ENCODE measurements at places on chromosomes 12 and 14. TPM values are rescaled to one million over a fixed set of nuclear protein-coding genes. Genes with fewer than 3 reads are reported as not detected.

DNA sequence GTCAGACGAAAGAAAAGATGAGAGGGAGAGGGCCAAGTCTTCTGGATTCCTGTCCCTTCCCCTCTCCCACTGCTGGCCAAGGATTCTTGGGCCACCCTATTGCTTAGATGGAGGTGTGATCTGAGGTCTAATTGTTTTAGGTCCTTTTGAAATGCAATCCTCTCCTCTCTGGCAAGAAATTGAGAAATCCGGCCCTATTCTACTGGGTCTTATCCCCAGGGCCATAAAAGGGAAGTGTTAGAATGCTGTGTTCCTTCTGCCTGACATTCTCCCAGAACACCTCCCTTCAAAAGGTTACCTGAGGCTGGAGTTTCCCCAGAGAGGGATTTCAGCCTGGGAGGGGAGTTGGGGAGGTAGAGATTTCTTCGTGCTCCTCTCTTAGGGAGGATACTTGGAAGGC lies 4.4 kb downstream of the WNT5B start:
- DNase-seq = no peak

DNA sequence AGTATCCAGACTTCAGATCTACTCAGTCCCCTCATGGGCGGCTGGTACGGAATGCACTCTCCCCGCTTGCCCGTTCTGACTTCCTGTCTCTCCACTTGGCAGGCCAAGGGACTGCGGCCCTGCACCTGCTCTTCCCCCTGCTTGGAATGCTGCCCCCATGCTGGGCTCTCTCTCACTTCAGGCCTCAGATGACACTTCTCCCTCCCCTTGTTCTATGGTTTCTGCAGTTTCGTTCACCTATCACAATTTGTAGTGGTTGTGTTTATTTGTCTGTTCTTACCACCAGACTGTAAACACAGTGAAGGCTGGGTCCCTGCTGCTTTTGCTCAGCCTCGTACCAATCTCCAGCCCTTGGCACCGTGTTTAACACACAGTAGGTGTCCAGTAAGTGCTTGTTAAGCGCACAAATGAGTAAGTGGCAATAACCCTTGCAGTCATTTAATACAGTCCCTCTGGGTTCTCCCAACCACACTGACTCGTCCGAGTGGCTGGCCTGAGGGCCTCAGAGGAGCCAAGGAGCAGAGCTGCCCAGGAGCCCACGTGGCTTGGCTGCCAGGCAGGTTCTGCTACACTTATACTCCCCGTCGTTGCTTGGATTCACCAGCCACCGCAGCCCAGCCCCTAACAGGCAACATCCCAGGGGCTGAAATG lies 11.8 kb downstream of the SLC6A12 start:
- DNase-seq = no peak

DNA sequence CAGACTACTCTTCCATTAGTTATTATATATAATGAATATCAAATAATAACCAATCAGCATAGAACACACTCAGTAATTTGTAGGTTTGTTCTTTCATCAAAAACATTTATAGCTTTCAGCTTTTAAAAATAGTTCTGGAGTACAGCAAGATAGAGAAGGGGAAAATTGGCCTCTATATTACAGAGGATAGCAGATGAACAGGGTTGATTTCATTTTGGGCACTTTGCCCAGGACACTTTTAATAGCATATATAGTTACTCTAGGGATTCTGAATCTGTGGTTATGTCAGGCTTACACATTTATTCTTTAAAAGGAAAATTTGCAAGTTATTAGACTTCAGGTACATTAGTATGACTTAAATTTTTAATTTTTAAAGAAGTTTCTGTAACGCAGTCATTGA lies 52.6 kb downstream of the IFT81 start:
- no peak for DNase-seq

DNA sequence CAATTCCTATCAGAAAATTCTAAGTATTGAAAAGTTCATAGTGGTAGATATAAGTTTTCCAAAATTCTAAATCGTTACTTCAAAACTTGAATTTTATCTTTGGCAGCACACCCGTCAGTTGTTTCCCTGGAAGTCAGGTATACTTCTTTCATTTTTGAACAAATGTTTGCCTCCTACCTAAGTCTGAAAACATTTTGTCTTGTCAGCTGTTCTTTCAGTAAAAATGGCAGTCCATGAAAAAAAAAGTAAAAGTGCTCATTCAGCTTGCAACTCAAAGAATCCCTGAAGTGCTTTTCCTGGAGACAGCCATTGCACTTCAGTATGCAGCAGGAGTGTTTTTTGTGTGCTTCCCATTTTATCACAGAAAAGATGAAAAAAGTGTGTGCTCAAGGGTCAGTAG lies 130.1 kb upstream of the NEDD1 start:
- DNase-seq = no peak

DNA sequence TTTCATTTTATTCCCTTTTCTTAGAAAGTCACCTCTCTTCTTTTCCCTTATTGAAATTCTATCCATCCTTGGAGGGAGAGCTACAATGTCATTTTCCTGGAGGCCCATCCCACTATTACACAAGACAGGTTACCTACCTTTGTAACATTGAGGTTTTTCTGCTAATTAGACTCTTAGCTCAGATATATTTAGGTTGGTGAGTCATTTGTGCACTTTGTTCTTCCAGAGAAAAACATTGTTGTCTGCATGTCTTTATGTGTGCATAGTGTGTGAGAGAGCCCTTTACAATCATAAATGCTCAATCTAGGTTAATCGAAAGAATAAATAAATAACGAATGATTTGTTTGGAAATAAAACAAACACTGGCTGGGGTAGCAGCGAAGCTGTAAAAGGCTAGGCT lies 191.8 kb downstream of the DACT1 start:
- DNase-seq = no peak

- no peak for DNase-seq
Measured at GRCh38 chr12:114407842-114408411, 2.0 kb upstream of the TBX5 start.

GRCh38 chr14:60356386-60356785 lies 107.4 kb downstream of the PPM1A start:
- DNase-seq = no peak

DNA sequence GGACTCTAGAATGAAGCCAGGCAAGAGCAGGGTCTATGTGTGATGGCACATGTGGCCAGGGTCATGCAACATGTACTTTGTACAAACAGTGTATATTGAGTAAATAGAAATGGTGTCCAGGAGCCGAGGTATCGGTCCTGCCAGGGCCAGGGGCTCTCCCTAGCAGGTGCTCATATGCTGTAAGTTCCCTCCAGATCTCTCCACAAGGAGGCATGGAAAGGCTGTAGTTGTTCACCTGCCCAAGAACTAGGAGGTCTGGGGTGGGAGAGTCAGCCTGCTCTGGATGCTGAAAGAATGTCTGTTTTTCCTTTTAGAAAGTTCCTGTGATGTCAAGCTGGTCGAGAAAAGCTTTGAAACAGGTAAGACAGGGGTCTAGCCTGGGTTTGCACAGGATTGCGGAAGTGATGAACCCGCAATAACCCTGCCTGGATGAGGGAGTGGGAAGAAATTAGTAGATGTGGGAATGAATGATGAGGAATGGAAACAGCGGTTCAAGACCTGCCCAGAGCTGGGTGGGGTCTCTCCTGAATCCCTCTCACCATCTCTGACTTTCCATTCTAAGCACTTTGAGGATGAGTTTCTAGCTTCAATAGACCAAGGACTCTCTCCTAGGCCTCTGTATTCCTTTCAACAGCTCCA lies 39.6 kb downstream of the DAD1 start:
- no peak for DNase-seq

Gene KRT6B
- total RNA-seq = not detected

Gene KRT79
- not detected for total RNA-seq

Gene CSRP2
- total RNA-seq = 6.4 TPM

Gene ANKRD13A
- total RNA-seq = 26.0 TPM

Gene RBM19
- total RNA-seq = 15.6 TPM

Gene VDR
- 2.2 TPM for total RNA-seq

Data from right atrium auricular region (tissue), 2 donors.